GM06990 (cell line): ENCODE measurements at places on chromosomes 2 and 18.

DNA sequence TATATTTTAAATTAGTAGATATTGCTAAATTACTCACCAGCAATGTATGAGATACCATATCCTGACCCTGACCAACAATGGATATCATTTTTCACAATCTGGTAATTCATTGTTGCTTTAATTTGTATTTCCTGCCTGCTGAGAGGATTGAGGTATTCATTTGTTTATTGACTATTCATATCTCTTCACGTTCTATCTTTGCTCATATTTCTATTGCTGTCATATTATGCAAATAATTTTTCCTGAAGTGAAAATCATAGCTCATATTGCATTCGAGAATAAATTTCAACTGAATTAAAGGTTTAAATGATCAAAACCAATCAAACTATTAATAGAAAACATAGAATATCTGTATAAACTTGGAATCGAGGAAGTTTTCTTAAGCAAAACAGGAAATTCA is 31.0 kb downstream of the INO80D start:
- DNase-seq: no peak

DNA sequence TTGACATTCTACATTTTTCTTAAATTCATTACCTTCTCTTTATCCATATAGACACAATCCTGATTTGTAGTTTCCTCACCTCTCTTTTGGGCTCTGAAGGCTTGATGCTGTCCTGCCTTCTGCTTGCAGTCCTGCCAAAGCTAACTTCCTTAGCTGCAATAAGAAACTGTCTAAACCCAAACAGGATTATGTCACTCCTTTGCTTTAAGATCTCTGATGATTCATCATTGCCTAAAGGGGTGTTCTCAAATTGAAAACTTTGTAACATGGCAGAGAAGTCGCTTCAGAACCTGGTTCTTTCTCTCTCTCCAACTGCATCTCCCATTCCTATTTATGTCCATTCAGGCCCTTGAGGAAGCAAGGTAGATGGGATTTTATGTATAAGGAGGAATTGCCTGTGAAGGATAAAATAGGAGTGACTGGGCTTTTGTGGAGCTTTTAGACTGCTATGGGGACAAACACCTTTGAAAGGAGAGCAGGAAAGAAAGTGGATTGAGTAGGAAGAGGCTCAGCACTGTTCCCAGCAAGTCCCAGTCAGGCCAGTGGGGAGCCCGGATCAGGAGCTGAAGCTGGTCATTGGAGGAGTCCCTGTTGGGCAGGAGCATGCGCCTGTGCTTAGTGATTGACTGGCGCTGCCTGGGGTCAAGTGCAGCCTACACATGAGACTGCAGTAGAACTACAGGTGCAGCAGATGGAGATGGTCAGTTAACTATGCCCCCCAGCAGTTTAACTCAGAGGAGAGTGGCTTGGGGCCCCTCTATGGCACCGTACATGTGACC is 390.6 kb downstream of the CTNNA2 start:
- DNase-seq: no peak

DNA sequence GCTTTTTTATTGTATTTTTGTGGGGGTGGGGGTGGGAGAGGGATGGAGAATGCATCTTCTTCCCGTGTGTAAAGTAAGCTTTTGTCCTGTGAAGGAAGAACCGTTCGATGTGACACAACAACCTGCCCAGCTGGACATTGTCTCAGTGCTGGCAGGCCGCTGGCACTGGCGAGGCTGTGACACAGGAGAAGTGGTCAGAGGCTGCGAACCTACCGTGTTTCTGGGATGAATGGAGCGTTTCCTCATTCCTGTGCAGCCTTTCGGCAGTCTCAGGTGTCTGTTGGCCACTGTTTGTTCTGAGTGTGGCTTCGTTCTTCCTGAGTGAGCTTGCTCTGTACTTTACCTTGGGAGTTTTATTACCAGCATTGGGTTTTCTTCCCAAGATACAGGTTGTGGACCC is 8.0 kb downstream of the RAMP1 start:
- DNase-seq: no peak

GRCh38 chr2:38178556-38179419 is 102.8 kb upstream of the CYP1B1 start:
- DNase-seq: peak; percentile 34

GRCh38 chr2:200603972-200604371 is 18.2 kb downstream of the AOX1 start:
- DNase-seq: no peak

DNA sequence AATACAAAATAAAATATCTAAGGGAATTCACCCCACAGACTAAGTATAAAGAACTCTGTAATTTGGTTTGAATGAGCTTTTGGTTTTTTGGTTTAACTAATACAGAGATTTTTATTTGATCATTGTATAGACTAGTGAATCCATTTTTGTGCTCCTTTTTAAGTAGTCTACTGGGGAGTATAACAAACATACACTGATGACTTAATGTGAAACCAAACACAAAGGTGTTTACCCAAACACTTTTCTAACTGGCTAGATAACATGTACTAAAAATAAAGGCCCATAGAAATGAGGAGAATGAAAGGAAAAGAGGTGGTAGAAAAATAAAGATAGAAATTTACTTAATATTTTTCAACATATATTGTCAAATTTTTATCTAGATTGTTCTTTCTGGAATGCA is 146.0 kb downstream of the NRXN1 start:
- DNase-seq: no peak

- no peak for DNase-seq
Observed at GRCh38 chr2:73870084-73870483, 22.7 kb upstream of the ACTG2 start.

GRCh38 chr2:216517447-216518225 is 19.0 kb downstream of the RPL37A start:
- DNase-seq: no peak

GRCh38 chr2:28755421-28755820 is 3.8 kb downstream of the PPP1CB start:
- no peak for DNase-seq

- no peak for DNase-seq
Observed at GRCh38 chr2:110101280-110101844, 14.3 kb downstream of the MALL start.

GRCh38 chr2:239539083-239539775 is 138.4 kb upstream of the HDAC4 start:
- DNase-seq: no peak

DNA sequence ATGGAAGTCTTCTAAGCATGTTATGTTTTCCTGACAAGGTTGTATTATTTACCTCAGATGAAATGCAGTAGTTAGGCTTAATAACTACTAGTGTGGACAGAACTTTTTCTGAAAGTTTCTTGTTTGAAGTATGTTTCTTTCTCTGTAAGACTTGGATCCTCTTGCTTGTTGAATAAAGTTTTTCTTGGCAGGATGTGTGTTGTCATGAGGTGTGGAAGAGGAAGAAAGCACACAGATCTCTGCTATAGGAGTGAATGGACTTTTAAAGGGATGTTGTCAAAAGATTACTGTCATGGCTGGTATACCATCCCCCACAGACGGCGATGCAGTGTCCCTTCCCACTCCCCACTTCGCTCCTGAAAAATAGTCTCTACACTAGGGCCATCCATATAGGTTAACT is 2.6 kb downstream of the CAB39 start:
- DNase-seq: no peak

DNA sequence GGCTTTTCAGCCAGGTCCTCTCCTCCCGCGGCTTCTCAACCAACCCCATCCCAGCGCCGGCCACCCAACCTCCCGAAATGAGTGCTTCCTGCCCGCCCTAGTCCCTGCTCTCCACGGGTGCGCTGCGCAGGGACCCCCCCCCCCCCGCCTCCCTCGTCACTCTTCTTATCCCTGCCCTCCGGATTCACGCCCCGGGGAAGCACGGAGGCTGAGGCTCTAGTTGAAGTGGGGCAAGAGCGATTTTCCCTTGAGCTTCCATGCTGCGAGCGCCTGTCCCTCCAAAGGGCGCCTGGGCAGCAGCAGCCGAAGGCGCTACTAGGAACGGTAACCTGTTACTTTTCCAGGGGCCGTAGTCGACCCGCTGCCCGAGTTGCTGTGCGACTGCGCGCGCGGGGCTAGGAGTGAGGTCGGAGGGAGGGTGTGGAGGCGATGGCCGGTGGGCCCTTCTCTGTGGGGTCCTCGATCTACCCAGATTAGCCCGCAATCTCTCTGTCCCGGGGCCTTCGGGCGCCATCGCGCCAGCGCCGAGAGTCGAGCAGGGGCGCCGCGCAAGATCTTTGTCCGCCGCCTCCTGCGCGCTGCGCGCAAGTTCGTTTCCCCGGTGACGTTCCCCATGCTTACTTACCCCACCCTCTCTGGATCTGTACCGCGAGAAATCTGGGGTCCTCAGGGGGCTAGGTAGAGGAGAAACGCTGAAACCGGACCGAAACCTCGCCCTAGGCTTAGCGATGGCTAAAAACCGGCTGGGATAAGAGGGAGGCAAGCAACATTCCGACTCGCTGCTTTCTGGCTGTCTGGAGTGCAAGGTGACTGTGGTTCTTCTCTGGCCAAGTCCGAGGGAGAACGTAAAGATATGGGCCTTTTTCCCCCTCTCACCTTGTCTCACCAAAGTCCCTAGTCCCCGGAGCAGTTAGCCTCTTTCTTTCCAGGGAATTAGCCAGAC is 677 bp downstream of the GAD1 start:
- DNase-seq: peak; percentile 57

- DNase-seq: no peak
Observed at GRCh38 chr2:85415980-85416650, 2.4 kb upstream of the SH2D6 start.

DNA sequence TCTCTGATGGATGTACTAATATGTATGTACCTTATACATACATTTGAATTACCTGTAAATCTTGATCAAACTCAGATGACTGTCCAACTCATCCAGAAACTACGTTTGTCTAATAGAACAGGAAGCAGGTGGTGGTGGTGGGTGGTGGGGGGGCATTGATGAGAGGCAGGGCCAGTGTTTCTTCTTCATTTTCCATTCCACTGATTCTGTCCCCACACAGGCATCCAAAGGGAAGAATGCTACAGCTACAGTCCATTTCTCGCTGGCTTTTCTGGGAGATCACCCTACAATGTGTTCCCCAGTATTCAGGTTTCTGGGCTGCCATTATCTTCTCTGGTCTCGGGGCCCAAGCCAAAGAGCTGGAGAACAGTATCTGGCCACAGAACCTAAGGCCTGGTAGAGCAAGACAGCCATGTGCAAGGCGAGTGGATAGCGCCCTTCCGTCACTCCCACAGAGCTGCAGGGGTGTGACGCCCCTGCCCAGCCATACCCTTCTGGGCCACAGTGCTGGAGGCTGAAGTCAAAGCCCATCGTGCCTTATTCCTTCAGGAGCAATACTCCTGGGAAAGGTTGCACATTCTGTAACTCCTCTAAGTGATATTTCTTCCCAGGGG is 54.5 kb downstream of the BCL11A start:
- DNase-seq: no peak

GRCh38 chr2:102193074-102193473 is 6.3 kb downstream of the IL1RL2 start:
- DNase-seq: no peak
